ENCODE measurements at places on chromosomes 5 and 9.

DNA sequence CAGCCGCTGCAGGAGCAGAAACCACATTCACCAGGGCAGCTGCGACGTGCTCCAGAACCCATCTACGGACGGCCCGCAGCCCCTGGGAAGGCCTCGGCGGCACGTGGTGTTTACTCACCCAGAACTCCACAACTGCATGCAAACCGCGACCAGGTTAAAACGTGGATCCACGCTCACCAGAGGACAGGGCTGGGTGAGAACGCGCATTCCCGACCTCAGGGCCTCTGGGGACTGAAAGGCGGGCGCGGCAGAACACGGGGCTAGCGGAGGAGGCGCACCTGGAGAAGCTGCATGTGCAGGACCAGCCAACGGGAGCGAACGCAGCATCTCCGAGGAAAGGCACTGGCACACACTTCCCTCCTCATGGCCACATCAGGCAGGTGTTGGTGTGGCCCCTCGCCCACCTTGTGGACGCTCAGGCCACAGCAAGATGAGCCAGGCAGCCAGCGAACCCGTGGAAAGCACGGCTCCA is 24.0 kb upstream of the CAMSAP1 start:
- DNase-seq = no peak

DNA sequence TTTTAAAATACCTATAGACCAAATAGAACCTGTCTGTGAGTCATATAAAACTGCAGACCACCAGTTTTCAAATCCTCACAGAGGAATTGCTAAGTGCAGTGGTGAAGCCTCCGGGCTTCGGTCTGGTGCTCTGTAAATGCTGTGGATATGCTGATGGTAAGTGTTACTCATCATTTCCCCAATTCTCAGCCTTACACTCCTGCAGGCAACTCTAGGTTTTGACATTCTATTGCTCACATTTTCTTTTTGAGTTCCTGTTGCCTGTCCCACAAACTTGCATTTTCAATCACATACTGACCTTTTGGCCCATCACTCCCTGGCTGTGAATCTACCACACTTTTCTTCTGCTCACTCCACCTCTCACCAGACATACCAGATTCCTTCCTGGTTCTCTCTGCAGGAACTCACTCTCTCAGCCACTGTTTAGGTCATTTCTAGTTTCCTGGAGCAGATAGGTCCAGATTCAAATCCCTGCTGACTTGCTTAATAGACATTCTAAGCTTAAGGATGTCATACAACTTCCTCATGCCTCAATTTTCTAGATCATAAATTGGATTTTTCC is 192.9 kb downstream of the RAB3C start:
- no peak for DNase-seq

DNA sequence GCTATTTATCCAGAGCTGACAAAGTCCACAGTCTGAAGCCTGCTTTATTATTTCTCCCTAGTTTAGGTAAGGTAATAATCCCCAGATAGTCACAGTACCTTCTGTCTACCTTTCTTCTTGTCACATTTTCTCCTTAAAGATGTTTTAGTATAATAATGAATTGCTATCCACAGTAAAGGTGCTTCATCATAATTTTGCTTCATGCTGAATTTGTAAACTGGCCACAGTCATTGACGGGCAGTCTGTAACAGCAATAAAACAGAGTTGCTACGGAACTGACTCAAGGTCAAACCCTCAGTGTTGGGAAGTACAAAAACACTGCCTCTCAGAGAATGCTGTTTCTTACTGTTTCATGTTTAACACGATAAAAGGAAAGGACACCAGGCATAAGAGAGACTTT is 195.7 kb downstream of the ZNF608 start:
- no peak for DNase-seq

GRCh38 chr9:136943291-136944211 is 987 bp downstream of the FBXW5 start:
- no peak for DNase-seq

DNA sequence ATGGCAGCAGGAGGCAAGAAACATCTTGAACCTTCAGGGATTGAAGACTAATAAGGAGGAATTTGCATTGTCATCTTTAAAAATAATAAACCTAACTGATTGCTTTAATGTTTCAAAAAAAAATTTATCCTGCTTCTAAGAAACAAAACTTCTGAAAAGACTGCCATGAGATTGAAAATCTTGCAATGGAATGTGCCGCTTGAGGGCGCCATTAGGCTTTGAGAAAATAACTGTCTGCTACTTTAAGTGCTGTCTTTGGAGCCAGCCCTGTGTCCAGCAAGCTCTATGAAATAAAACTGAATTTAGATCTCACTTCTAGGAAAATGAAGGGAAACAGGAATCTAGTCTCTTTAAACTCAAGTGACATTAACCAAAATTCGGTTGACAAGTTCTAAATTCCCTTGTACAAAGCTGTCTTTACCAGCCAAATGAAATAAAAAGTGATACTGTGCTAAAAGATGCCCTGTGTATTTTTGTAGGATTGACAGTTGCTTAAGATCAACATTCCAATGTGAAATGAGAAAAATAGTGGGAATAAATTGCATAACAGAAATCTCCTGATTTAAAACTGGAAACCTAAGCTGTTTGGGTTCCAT is 79.4 kb downstream of the ESM1 start:
- DNase-seq = peak; percentile 72

DNA sequence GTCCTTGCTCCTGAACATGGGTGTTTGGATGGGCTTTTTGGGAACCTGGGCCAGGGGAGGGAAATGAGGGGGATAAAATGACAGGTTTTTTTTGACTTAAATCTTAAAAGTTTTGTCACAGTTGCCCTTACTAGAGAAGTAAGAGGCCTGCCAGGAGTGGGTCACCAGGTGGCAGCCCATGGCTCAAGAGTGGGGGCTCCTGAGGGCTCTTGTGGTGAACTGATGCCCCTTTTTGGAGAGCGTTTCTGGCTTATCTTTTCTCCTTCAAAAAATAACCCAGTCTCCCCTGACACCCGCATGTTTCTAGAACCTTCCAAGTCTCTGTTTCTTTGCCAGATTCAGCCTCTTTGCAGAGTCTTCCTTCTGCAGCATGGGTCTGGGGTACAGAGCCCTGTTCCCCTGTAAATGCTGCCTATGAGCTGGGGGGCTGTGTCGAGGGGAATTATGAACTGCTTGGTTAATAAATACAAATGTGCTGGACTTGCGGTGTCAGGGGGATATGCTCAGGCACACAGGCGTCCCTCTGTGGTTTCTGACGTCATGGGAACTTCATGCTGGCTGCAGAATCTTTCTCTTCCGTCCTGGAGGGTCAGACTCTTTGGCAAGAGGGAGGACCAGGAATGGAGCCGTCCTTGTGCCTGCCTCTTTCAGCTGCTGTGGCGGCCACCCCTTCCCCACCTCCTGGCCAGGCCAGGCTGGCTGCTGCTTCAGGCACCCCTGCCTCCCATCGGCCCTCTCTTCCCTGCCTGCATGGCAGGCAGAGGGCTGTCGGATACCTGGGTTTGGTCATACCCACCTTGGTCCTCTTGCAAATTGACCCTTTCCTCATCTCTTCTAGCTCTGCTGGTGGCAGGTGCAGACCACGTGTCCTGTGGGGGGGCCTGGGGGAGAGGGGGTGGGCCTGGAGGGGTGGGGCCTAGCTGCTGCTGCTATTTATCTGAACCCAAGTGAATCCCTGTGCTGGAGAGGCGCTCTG is 30.1 kb downstream of the PTPA start:
- DNase-seq = peak; percentile 97

DNA sequence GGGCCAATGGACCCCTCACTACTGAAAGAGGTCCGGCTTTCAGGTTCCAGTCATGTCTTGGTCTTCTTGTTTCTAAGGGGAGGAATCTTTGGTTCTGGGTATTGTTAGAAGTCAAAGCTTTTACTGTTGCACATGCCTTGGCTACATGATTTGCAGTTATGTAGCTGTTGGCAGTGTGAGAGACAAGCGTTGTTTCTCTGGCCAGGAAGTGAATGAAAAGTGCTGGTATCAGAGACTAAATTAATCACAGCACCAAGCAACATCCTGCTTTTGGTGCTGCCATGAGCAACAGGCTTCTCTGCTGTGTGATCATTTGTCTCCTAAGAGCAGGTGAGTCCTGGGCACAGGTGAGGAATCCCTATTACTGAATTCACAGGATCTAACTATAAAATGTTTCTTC is 100.1 kb upstream of the PRSS3 start:
- no peak for DNase-seq

DNA sequence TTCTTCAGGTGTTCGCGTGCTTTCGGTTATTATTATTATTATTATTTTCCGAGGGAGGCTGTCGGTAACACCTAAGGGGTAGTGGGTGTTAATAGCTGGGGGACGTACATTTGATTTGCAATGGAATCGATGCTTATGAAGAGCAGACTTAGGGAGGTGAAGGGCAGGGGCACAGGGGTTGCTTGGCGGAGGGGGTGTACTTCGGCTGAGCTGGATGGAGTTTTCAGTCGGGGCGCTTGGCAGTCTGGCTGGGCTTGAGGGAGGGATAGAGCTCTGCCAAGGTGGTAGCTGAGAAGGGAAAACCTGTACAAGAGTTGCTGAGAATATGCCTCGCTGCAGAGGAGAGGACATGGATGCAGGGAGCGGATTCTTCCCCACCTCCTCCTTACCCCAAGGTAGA is 617 bp upstream of the PTPRD start:
- DNase-seq = no peak

DNA sequence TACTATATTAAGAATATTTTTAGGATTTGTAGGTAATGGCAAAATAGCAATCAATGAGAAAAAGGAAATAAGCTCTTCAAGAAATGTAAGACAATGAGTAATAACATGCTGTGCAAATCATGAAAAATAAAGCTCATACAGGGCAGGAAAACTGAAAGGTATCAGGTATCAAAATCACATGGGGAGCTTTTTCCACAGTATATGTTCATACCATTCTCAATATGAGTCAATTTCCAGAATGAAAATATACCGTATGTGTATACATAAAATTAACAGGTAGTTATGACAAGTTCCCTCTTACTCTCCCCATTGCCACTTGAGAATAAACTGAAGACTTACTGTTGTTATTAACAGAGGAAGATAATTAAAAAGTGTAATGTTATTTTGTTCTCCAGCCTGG is 35.9 kb downstream of the EFCAB9 start:
- no peak for DNase-seq

GRCh38 chr5:31941151-31941755 is 232.9 kb downstream of the GOLPH3 start:
- no peak for DNase-seq

DNA sequence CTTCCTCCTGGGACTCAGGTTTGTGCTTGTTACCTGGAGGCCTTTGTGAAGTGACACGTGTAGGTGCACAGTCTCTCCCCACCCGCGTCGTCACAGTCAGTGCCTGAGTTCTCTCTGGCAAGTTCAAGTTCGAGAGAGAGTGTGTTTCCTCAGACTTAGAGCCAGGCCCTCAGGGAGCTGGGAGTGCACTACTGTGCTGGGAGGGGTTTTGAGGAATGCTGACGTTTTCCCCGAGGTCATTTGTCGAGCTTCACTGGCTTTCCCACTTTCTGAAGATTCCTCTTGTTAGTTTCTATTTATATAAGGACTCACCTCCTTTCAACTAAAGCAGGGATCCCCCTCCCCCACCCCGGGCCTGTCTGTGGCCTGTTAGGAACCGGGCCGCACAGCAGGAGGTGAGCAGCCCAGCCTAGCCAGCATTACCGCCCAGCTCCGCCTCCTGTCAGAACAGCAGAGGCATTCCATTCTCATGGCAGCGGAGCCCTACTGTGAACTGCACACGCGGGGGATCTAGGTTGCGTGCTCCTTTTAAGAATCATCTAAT is 209.2 kb downstream of the DIRAS2 start:
- DNase-seq = peak; percentile 70

- DNase-seq = no peak
Observed at GRCh38 chr9:99699396-99699795, 122.3 kb upstream of the NR4A3 start.

GRCh38 chr9:91177661-91178280 is 183.9 kb downstream of the AUH start:
- DNase-seq = no peak

- no peak for DNase-seq
Observed at GRCh38 chr9:35666045-35666444, 1.1 kb upstream of the ARHGEF39 start.

DNA sequence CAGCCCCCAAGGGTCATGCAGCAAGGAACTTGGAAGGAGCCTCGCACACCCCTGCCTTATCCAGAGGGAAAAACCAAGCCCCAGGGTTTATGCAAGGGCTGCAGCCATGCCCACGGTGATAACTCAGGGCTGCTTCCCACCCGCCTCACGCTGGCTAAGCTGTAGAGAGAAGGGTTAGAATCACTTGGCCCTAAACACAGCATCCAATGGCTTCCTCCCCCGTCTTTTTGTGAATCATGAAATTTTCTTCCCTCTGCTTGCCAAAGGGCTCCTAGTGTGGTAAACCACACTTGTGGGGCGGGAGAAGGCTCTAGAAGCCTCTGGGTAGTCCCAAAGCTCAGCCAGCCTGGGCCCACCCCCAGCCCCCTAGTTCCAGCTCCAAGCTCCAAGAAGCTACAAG is 55.9 kb upstream of the ORM1 start:
- no peak for DNase-seq

DNA sequence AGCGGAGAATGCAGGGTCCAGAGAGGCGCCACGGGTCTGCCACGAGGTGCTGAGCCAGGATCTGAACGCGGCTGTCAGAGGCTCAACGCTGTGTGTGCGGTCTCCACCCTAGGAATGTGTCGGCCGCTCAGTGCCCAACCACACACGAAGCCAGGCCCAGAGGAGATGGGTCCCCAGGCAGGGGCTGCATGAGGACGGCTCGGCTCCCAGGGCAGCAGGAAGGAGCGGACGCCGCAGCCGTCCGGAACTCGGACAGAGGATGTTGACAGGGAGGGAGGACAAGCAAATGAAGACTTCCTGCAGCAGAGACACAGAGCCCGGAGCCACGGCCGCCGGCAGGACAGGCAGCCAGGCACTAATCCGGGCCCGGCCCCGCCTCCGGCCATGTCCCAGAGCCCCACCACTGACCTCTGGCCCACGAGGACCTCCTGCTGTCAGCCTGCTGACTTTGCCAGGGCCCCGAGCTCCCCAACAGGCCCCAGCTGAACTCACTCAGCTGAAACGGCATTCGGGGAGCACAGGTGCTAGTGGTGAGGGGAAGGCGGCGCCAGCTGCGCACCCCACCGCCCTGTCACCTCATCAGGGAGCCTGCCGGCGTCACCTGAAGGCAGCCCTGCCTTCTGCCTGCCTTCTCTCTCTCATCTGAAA is 12.7 kb downstream of the VAV2 start:
- DNase-seq = peak; percentile 48

GRCh38 chr5:105885266-105885665 is 1785.5 kb downstream of the EFNA5 start:
- no peak for DNase-seq

DNA sequence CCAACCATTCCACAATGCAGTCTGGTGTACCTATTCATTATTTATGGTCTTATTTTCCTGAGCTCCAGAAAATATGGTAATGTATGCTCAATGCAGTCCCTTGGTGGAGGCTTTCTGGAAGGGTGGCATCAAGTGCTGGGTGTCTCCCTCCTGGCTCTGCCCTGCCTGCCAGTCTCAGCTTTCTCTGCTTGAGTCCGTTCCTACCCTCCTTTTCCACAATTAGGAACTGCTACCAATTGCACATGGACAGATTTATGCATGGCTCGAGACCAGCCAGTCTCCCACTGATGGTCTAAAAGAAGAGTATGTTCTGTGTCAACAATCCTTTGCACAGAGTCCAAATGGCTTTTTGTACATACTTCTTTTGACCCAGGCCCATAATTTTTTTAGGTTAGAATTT is 189.8 kb downstream of the TLE1 start:
- DNase-seq = no peak

- no peak for DNase-seq
Observed at GRCh38 chr5:172414531-172415361, 39.6 kb downstream of the SH3PXD2B start.

GRCh38 chr5:95861864-95862561 is 39.5 kb upstream of the GLRX start:
- peak; percentile 86 for DNase-seq

Measured in mesenchymal stem cell (in vitro differentiated cells and primary cell).